Fibroblast of gingiva (primary cell): ENCODE measurements at places on chromosomes 4 and X.

DNA sequence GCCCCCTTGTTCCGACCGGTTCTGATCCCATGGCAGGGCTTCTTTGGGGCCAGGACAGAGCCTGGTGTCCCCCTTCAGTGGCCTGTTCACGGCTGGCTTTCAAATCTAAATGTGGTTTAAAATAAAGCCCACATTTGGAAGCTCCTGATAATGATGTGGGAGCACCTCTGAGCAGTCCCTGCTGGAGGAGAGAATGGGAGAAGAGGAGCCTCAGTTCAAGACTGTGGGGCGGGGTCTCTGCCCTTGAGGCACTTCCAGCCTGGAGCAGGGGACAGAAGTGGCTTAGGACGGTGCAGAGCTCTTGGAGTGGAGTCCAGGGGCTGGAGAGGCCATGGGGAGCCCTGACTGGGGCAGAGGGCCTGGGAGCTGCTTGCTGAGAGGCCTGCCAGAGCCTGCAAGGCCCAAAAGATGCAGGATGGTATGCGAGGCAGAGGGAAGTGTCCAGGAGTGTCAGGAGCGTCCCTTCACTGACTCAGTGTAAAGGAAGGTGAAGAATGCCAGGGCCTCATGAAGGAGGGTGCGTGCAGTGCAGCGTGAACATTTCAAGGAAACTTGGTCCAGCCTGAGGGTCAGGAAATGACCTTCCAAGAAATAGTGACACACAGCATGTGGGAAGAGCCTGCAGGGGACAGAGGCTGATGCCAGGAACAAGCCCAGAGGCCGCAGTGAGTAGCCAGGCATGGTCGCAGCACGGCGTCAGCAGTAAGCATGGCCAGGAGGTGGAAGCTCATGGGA is 21.1 kb upstream of the TADA2B start:
- DNase-seq: peak; percentile 88

GRCh38 chrX:40550066-40550465 is 30.7 kb upstream of the ATP6AP2 start:
- no peak for DNase-seq

DNA sequence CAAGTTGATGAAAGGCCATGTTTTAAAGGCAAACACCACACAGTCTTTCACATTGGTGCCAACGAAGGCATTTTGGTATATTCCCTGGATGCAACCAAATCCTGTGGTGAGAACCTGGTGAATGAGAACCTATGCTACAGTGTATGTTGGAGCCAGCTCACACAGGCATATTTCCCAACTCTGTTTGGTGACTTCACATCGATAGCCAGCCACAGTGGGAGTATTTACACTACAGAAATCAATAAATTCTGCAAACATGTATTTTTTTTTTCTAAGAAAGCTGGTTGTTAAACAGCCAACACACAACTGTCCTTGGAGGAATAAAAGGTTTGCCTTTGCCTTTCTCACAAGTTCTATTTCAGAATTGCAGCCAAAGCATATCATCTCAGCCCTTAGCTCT is 691.0 kb downstream of the GRID2 start:
- no peak for DNase-seq

DNA sequence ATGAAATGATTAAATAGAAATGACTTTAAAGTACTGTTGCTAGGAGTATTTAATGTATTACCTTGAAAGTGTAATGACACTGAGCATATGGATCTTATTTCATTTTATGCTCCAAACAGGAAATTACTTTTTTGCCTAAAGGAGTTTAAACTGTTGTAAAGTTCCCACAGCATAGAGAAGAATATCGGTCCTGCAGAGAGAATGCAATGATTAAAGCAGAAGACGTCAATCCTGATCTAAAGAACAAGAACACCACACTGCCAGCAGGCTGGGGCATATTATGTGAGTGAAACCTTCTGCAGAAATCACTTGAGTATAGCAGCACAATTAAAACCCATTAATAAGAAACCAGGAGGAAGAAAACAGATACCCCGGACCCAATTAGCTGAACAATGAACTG is 72.8 kb upstream of the CAMK2D start:
- DNase-seq: no peak

GRCh38 chrX:25079020-25079419 is 63.3 kb upstream of the ARX start:
- no peak for DNase-seq

DNA sequence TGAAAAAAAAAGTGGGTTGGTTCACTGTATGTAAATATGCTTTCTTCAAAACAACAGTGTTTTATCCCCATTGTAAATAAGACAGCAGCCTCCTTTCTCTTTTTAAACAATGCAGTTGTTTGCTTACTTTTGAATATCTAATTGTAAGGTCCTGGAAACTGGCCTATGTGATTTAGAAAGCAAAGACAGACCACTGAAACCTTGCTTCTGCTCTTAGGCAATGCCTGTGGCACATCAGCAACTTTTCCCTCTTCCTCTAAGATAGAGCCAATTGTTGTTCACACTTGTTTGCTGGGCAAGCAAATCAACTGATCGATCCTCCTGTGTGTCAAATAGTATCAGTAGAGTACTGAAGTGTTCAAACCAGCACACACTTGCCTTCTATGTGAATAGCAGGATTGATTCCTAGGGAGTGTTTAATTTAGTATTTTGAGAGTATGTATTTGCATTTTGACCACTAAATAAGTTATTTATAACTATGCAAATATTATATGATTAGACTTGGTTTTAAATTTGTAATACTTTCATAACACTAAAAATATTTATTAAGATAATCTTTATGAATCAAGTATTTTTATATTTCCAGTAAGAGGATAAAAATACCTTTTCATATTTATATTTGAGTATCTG is 55.4 kb upstream of the GRPR start:
- no peak for DNase-seq
